Dermis blood vessel endothelial cell (primary cell): ENCODE measurements at places on chromosomes 2 and 18.

DNA sequence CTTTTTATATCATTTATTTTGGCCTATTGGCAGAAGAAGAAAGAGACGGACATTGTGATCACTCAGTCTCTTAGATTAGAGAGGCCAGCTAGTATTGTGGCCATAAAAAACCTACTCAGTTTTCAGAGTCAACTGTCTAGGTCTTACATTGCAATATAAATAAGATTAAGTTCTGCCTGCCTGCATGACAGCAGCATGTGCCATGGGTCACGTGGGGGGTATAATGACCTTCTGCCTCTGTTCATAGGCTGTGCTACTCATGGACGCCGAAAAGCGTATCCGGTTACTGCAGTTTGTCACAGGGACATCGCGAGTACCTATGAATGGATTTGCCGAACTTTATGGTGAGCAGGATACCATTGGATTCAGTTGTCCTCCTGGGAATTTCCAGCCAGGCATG lies 238.5 kb downstream of the ALPK2 start:
- no peak for DNase-seq

GRCh38 chr18:70522183-70522680 lies 233.4 kb downstream of the SOCS6 start:
- DNase-seq: no peak

- DNase-seq: no peak
Observed at GRCh38 chr2:9264301-9264700, 57.7 kb downstream of the ASAP2 start.

DNA sequence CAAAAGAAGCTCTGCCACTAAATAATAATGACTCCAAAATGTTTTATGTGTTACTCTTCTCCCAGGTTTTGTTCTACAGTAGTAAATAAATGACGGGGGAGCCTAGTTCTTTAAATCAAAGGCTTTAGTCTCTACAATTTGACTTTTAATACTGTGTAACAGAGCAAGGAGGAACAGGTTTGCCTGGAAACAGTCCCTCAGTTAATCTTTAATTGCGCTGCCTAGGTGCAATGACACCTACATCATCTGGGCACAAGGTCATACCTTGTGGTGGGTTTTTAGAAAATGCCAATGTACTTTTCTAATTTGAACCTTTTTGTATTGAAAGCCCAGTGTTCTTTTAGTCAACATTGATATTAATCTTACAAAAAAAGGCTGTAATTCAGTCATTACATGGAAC lies 287.3 kb upstream of the SETBP1 start:
- no peak for DNase-seq

GRCh38 chr18:12842459-12843380 lies 41.3 kb downstream of the PTPN2 start:
- DNase-seq: no peak

DNA sequence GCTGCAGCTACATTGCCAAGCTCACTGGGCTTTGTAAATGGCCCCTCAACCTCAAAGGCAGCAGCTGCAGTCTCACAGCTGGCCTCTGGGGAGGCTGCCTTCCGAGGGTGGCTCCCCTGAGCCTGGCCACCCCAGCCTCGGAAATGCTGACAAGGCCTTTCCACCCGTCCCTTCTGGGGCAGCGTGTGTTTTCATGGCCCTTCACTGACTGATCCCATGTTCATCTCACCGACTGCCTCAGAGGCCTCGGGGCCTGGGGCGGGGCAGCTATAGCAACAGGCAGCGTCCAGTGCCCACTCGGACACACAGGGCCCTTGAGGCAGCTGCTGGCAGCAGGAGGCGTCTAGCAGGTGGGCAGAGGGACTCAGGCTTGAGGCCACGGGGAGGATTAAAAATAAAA lies 149.7 kb downstream of the GLI2 start:
- DNase-seq: no peak

DNA sequence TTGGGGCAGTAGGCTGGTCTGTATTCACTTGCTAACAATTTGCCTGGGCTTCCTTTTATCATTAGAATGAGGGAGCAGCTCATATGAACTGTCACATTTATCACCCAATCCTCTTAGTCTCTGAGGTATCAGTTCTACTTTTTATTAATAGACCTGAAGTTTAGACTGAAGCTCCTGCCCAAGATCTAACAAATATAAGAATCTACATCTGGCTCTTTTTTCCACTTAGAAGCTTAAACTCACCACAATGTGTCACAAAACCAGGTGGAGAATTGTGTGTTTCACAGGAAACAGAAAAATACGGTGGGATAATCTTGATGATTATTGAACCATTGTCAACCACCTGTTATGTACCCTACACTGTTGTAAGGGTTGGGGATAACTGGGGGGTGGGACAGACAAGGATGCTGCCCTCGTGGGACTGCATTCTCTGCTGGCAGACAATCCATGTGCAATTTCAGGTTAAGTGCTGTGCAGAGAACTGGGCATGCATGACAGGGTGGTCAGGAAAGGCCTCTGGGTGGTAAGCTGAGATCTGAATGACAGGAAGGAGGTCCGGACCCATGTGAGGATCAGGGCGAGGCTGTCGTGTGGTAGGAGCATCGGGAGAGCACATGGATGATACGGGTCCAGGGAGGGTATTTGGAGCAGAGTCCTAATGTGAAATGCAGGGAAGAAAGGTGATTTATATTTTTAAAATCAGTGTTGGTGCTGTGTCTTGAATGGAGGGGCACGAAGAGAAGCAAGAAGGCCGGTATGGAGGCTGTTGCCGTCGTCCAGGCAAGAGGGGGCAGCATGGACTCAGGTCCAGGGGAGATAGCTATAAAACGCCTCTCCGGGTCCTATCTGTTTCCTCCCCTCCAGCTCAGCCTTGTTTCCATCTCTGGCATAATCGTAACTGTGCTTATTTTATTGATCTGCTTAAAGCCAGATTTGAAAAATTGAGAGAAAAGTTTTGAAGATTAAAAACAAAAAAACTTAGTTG lies 17.6 kb downstream of the MYL12B start:
- no peak for DNase-seq

DNA sequence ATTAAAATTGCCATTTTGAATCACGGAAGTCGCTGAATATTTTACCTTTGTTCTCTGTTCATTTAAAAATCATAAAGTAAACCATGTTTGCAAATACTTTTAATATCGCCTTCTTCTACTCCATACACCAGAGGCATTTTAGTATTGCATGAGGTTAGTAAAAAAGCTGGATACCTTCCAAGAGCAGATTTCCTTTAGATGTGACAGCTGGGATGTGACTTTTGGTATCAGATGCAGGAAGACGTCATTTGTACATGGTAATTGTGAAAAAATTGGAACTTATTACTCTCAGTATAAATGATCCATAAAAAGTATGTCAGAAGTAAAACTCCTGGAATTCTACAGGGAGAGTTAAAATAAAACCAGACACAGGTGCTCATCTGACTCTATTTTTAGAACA lies 89.5 kb downstream of the SLC4A10 start:
- no peak for DNase-seq

GRCh38 chr2:61727746-61728145 lies 126.1 kb downstream of the FAM161A start:
- no peak for DNase-seq

- peak; percentile 82 for DNase-seq
Observed at GRCh38 chr2:38508311-38509039, 94.3 kb downstream of the HNRNPLL start.

- no peak for DNase-seq
Observed at GRCh38 chr2:217061916-217062505, 202.1 kb upstream of the TNP1 start.

GRCh38 chr2:41836948-41837347 lies 210.9 kb upstream of the PKDCC start:
- peak; percentile 61 for DNase-seq

- DNase-seq: no peak
Observed at GRCh38 chr18:76371301-76372203, 123.5 kb downstream of the ZNF516 start.

GRCh38 chr2:231926761-231927565 lies 767 bp upstream of the NPPC start:
- peak; percentile 34 for DNase-seq

DNA sequence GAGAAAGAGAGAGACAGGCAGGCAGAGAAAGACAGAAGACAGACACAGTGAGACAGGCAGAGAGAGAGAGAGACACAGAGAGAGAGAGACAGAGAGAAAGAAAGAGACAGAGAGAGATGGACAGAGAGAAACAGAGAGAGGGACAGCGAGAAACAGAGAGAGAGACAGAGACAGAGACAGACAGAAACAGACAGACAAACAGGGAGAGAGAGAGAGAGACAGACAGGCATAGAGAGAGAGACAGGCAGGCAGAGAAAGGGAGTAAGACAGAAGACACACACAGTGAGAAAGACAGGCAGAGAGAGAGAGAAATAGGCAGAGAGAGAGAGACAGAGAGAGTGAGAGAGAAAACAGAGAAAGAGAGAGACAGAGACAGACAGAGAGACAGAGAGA lies 105.3 kb upstream of the ANKRD30BL start:
- no peak for DNase-seq

DNA sequence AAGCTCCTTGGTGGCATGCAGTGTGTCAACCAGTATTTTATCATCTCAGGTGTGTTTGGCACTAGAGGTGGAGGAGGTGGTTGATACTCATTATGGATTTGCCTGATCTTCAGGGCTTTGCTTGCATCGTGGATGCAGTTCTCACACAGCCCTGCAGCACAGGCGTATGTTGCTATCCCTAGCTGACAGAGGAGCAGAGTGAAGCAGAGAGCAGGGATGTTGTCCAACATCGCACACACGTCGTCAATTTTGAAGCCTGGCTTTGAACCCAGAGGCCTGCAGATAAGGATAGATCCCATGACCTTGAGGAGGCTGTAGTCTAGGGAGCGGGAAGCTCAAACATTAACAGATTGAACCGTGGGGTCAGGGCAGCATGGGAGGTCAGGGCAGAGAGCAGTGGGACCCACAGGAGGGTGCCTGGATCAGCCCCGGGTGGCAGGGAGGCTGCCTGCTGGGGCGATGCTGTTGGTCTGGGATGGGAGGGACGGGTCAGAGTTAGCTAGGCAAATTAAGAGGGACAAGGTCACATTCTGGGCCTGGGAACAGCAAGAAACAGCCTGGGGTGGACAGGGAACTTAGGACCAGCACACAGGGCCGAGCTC lies 4.2 kb downstream of the RNF144A start:
- DNase-seq: no peak

GRCh38 chr2:229153951-229154350 lies 117.1 kb downstream of the PID1 start:
- no peak for DNase-seq

DNA sequence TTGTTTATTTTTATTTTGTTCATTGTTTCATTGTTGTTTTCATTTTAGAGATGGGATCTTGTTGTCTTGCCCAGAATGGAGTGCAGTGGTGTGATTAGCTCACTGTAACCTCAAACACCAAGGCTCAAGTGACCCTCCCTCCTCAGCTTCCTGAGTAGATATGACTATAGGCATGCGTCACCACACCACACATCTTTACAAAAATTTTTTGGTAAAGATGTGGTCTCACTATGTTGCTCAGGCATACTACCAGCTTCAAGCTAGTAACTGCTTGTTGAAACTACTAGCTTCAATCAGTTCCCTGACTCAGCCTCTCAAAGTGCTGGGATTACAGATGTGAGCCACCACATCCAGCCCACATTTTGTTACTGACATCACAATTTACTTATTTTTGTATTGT lies 14.8 kb downstream of the FAM237A start:
- no peak for DNase-seq

- no peak for DNase-seq
Observed at GRCh38 chr18:44771956-44772917, 91.5 kb downstream of the SETBP1 start.

- peak; percentile 25 for DNase-seq
Observed at GRCh38 chr18:46224181-46224775, 120.1 kb downstream of the HAUS1 start.

DNA sequence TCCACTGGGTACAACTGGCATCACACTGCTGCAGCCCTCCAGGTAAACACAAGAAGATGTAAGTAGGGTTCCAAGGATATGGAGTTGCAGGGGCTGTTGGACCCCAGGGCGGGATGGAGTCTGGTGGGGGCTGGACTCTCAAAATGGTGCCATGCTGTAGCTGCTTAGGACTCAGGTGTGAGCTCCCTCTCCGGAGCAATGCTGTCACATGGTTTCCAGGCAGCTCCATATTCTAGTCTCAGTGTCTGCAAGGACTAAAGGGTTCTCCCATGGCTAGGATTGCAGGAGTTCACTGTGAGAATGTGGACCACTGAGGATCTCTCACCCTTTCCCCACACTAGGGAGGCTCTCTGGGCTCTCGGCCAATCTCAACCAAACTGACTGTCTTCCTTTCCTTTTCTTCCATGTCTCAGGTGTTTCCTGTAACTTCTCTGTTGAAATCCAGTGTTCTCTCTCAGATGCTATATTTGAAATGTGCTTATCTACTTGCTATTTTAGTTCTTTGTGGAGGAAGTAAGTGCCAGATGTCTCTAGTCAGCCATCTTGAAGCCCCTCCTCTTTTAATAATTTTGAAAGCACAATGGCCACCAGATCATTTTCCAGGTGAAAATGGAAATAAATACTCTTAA lies 57.6 kb downstream of the CCNT2 start:
- peak; percentile 85 for DNase-seq

- no peak for DNase-seq
Observed at GRCh38 chr2:28367667-28368356, 24.8 kb upstream of the FOSL2 start.

GRCh38 chr2:236747426-236747825 lies 177.8 kb downstream of the ACKR3 start:
- DNase-seq: no peak

DNA sequence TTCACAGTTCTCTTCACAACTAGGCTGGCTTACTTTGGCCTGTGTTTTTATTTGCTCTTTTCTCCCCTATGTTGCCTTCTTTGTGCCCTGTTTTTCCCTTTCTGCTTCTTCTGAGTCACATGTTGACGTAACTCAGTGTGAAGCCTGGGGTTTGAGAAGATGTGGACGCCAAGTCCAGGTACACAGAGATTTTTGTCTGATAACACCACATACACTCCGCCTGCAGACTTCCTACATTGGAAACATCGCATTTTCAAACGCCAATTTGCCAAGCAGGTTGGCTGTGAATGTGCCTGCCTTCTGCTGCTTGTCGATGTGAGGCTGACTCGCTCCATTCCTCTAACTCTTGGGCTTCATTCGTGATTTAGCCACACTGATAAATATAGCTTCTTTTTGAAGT lies 62.6 kb upstream of the FN1 start:
- DNase-seq: peak; percentile 13

DNA sequence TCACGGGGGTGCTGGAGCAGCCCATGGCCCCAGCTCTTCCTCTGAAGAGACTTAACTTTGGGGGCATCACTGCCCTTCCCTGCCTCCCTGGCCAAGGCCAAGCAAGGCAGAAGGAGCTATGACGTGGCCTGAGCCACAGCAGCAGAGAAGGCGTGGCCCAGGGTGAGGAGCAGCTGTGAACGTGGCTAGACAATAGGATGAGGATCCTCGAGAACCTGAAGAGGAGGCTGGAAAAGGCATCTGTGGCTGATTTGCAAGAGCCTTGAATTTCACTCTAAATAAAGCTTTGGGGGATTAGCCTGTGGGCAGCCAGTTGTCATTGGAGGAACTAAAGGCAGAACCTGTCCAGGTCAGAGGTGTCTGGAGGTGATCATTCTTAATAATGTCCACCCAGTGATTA lies 652.9 kb upstream of the ID2 start:
- no peak for DNase-seq

- DNase-seq: no peak
Observed at GRCh38 chr2:3176869-3177255, 200.8 kb downstream of the EIPR1 start.
